ENCODE measurements at places on chromosomes 12 and 14.

GRCh38 chr14:99781091-99781490 lies 12.1 kb upstream of the EML1 start:
- no peak for DNase-seq

DNA sequence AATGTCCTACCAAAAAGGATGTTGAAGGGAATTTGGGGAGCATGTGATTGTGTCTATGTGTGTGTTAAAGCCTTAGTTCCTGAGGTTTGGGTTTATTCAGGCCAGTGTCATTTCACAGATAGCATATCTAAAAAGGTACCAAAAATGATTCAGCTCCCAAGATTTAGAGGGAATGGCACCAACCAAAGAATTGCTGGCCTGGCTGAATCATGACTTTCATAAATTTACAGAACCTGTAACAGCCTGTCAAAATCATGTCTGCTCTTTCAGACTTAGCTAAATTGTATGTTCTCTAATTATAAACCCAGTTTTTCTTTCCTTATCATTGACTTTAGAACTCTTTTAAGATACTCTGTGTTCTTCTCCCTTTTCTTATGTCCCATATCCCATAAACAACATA lies 231.5 kb downstream of the NUBPL start:
- DNase-seq = no peak

- DNase-seq = no peak
Observed at GRCh38 chr12:68139941-68140340, 19.6 kb downstream of the IFNG start.

- DNase-seq = no peak
Observed at GRCh38 chr14:75989134-75989533, 3.6 kb downstream of the IFT43 start.

DNA sequence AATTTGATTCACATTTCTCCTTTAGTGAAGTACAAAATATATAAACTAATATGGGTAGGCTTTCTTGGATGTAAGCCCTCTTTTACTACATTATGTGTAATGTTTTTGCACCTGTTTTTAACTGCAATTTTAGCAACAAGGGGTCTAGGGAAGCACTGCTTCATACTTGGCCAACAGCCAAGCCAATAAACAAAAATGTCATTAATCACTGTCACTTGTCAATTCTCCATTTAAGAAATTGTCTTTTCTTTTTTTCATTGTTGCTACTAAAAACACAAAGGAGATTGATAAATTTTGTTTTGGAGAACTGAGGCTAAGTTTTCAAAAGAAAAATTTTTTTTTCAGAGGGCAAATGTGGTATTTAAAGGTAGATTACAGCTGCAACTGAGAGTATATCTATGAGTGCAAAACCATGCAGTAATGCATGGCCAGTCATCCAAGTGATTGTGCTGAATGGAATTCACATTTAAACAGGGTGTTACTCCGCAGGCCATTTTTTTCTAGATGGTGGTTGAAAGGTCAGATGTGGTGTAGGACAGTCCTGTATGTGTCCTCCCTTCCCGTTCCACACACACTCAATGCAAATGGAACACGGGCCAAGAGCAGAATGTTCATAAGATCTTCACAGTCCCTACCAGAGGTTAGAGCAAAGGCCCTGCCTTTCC lies 503.0 kb upstream of the LMO3 start:
- DNase-seq = peak; percentile 66

DNA sequence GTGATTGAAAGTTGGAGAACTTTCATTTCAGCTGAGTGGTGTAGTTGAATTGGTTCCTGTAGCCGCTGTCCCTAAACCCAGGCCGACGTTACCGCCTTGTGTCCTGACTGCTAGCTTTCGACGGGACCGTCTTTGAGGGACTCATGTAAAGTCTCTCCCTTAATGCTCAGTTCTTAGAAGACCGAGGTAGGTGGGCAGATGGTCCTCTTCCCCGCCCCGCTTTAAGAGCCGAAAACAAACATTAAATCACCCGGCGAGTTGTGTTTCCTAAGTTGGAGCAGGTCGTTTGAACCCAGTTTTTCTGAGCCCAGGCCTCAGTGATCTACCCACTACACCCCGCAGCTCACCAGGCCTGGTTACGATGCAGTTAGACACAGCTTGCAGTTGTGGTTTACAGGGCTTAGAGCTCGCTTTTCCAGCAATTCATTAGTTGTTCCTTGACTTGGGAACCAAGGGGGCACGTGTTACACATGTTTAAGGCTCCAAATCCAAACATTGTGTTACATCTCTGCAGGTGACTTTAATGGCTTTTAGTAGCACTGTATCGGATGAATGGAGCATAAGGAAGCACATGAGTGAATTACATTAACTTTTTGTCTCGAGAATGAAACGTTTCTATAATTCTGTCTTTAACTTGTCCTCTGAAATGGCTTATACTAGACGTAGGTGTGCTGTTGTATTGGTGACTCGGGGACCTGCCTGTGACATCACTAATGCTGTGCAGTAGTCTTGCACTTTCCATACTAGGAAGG lies 790 bp downstream of the NEDD1 start:
- DNase-seq = no peak

- DNase-seq = peak; percentile 88
Observed at GRCh38 chr12:64083285-64084210, 138.5 kb downstream of the KICS2 start.

- no peak for DNase-seq
Observed at GRCh38 chr12:131735153-131735456, 24.2 kb downstream of the SFSWAP start.

GRCh38 chr14:63510538-63510937 lies 32.6 kb downstream of the PPP2R5E start:
- DNase-seq = no peak

DNA sequence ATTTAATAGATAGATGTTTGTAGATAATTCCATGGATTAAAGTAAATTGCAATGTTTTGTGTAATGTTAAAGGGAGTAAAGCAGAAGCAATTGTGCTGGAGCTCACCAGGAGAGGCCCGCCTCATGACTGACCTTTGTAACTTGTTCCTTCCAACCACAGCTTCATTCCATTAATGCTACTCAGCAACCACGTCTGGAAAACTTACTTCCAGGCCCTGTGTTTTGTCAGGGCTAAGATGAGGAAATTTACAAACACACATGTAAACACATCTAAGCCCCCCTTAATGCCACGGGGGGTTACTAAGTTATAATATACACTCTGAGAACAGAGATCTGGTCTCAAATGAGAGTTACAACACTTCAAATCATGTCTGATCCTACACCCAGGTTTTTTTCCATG lies 12.4 kb downstream of the LUM start:
- no peak for DNase-seq

GRCh38 chr14:91229743-91230200 lies 14.7 kb downstream of the GPR68 start:
- no peak for DNase-seq

Data from NCI-H446 (cell line).